Suppressor macrophage treated with lipopolysaccharide for 1 hour (primary cell): ENCODE measurements at places on chromosomes 12 and 14.

DNA sequence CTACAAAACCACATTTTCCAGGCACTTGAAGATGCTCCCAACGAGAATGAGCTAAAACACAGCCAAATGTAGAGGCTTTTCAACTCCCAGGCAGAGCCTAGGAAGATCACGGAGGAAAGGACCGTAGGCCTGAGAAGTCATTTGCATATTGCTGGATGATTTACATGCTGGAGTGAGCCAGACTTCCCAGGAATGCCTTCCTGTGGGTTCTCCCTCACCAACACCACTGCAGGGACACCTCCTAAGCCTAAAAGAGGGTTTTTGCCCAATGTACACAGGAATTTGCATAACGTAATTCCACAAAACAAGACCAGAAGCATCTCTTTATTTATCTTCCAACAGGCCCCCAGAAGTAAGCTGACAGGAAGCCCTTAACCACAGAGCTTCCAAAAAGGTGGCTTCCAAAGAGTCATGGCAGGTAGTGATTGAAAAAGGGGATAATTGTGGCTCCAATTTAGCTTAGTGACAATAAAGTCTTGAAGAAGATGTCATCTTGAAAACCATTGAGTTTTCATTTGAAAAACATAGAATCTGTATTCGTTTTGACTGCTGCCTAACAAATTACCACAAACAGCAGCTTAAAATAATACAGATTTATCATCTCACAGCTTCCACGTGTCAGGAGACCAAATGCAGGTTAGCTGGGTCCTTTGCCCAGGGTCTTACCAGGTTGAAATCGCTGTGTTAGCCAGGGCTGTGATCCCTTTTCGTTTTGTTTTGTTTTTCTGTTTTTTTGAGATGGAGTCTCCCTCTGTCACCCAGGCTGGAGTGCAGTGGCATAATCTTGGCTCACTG is 116.2 kb downstream of the EGLN3 start:
- no peak for DNase-seq

DNA sequence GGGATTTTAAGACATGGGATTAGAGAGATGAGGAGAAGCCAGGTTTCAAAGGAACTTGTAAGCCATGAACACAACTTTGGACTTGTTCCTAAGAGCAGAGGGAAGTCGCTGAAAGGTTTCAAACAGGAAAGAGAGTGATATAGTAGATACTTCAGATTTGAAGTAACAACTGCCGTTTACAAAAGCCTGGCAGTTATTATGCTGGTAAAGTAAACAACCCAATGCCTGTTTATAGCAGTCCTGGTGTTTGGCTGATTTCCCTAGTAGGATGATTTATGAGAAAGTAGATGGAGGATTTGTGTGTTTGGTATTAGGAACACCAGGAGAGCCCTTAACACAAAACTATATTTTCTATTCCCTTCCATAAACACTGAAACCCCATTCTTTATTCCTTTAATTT is 285.7 kb downstream of the RMST start:
- DNase-seq: no peak

DNA sequence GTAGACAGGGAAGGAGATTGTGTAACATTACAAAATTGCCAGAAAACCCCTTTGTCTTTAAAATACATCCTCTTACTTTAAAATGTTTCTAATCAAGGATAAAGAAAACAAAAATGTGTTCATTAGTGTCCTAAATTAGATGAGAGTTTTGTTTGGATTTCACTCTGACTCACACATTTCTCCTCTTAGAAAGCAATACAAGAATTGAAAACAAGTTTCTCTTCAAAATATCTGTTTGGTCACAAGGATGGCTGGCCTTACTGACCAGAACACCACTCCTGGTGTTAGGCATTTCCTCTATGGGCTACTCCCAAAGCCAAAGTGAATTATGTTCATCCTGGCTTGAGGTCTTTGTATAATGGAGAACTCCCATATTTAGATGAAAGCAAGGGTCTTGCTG is 6.4 kb downstream of the GUCY2C start:
- DNase-seq: no peak

GRCh38 chr14:91302391-91302790 is 57.9 kb upstream of the GPR68 start:
- DNase-seq: no peak

DNA sequence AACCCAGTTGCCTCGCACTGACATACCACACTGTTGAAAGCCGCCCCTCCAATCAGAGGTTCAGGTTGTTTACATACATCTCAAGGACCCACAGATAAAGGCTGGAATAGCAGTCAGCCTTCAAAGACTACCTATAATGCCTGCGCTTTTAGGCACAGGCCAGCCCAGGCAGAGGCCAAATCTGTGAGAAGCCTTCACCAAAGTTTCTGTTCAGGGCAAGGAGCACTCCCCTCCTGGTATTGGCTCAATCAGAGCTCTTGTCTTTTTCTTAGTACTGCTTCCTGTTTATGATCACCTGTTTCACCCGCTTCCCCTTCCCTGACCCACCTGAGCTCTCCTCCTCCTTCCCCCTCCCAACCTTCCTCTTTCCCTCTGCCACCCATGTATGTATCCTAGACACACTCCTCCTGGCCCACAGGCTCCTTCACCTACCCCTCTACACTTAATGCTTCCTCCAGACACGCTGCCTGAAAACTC is 34.8 kb downstream of the DUSP16 start:
- DNase-seq: no peak

- DNase-seq: peak; percentile 66
Measured at GRCh38 chr12:75981247-75982168, 50.1 kb downstream of the PHLDA1 start.

DNA sequence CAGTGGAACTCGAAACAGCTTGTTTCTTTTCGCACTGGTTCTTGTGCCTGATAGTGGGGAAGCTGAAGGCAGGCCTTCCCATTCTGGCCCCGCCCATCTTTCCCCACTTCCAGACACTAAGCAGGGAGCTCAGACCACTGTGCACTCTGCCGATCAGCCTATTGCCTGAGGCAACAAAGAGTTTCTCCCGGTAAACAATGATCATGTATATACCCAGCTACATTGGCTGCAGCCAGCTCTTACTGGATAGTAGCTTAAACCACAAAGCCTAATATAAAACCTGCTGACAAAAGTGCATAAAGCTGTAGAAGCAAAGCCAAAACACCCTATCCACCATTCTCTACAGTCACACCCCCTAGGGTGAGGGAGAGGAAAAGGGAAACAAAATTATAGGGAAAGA is 24.7 kb upstream of the GLIPR1 start:
- DNase-seq: no peak

- no peak for DNase-seq
Measured at GRCh38 chr14:38185671-38186070, 22.0 kb upstream of the SSTR1 start.
